ENCODE measurements at places on chromosomes 6 and 20. TPM values are rescaled to one million over a fixed set of nuclear protein-coding genes. Genes with fewer than 3 reads are reported as not detected.

CLVS2 gene
- 11.0 TPM for total RNA-seq

HCK gene
- 0.13 TPM for total RNA-seq

SLC17A3 gene
- not detected for total RNA-seq

COL19A1 gene
- 1.5 TPM for total RNA-seq

FNDC11 gene
- 3.0 TPM for total RNA-seq

DNA sequence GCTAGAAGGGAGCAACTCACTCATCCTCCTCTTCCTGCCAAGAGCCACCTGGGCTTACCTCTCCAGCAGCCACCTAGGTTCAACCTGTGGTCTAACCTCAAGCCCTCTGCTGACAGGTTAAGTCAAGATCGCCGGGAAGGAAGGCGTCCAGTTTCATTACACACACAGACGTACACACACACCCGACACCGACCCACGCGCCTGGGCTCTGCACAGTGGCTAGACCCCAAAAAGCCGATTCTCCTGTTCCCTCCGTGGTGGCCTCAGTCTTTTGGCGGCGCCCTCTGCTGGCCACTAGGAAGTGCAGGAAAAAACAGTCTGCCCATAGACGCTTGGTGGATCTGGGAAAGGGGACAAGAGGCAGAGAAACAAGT is 52.8 kb downstream of the MRPL14 start:
- ATAC-seq: peak; percentile 29

GRCh38 chr6:37306624-37307222 is 47.1 kb upstream of the RNF8 start:
- ATAC-seq: no peak

DNA sequence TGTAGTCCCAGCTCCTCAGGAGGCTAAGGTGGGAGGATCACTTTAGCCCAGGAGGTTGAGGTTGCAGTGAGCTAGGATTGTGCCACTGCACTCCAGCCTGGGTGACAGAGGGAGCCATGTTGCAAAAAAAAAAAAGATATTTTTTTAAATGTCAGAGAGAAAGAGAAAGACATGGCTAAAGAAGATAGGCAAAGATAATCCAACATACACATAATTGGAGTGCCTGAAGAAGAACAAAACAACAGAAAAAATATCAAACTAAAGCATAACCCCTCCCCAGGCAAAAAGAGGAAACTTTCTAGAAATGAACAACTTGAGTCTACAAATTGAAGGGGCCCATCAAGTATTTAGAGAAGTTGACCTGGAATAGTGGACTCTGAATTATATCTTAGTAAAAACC is 14.0 kb upstream of the GRM4 start:
- no peak for ATAC-seq

DNA sequence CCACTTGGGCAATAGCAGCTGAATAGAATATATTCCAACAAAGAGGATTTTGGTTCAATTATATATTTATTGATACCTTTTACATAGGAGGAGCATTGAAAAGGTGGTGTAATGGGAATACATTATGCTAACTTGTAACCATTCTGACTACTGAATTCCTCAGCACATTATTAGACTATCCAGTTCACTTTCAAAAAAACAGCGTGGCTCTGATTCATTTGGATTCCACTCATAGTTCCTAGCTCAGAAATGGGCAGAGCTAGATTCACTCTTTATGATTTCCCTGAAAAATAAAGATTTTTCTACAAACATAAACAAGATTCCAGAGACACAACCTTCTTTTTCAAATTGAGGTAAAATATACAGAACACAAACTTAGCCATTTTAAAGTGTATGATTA is 9.2 kb upstream of the TRERF1 start:
- no peak for ATAC-seq

- ATAC-seq: no peak
Measured at GRCh38 chr6:131844243-131844841, 36.5 kb downstream of the ENPP1 start.

GRCh38 chr20:58497076-58497641 is 18.0 kb downstream of the APCDD1L start:
- ATAC-seq: peak; percentile 71

DNA sequence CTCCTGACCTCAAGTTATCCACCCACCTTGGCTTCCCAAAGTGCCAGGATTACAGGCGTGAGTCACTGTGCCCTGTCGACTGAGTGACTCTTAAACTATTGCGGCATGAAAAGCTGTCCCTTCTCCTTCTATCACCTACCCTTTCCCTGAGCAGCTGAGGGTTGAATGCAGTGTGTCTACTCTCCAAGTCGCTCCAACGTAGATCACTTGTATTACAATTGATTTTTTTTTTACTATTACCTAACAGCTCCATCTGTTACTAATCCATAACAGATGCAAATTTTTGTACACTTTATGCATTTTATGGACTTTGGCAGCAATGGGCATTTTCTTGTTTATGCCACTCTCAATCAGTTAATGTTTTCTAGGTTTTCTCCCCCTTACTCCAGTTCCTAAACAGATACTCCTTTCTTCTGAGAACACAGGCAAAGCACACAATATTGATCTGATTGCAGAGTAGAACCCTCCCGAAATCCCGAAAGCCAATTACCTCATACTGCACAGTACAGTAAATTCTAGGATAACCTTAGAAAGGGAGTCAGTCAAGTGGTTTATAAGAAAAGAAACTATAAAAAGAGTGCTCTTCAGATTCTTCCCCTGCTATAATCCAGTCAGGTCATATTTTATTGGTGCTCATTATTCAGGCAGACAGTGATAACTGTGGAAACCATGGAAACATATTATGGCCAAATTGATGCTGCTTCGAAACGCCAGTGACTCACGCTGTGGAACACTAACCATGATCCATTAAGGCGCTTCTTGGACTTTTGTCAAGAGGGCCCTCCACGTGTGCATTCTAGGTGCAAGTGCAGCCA is 273.0 kb downstream of the ADGB start:
- peak; percentile 86 for ATAC-seq

Measured in motor neuron (in vitro differentiated cells).